ENCODE measurements at places on chromosomes 1 and 21.

- no peak for DNase-seq
Observed at GRCh38 chr1:24575905-24576587, 20.2 kb downstream of the NCMAP start.

DNA sequence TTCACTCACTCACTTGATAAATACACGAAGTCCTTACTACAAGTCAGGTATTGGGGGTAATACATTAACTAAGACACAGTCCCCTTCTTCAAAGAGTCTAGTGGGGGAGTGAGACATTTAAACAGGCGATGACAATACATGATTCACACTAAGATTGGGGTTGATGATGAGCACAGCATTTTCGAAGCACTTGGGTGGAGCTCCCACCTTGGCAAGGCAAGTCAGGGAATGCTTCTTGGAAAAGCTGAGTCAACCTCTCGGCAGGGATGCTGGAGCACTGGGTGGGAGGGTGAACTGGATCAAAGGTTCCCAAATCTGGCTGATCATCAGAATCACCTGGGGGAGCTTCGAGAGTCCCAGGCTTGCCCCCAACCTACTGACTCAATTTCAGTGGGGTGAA is 57.9 kb upstream of the ENAH start:
- DNase-seq = no peak

DNA sequence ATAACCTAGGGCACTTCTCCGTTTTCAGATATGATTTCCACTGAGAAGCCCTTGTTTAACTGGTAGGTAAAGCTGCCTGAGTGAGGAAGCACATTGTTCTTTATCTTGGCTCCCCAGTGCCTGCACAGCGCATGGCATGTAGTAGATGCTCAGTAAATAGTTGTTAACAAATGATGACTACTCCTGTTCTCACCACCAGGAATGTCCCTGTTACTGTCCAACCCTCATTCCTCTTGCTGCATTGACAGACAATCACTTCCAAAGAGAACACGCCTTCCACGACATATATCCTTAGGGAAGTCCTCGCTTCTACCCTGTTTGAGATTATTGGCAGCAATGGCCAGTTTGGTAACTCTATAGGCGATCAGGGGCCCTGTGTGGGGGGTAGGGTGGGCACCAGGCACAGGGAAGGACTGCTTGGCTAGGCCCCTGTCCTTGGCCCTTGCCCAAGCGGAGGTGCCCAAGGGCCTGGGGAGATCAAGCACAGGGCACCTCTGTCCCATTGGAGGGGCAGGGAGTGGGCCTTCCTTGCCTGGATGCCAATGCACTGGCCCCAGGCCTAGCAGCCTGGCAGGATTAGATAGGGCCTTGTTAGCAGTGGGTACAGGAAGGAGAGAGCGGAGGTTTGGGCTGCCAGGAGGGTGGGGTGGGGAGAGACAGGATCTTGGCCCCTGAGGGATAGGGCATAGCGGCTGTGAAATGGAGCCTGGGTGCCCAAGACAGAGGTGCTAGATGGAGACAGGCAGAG is 10.2 kb downstream of the NES start:
- no peak for DNase-seq

DNA sequence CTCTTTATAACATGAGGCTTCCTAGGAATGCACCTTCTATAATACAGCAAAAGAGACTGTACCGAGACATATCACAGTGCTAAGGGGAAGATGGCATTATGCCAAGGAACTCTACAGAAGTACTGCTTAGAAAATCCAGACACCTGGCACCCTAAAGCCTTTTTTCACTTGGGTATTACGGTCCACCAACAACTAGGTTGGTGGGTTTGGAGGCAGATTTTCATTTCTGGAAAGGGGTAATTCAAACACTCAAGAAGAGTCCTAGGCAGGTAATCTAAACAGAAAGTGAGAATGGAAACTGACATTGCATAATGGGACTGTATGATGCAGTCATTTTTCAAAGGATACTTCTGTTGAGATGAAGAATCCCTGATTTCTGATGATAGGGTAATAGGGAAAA is 19.6 kb downstream of the SCMH1 start:
- DNase-seq = peak; percentile 6

GRCh38 chr1:65112811-65113210 is 35.2 kb upstream of the AK4 start:
- DNase-seq = no peak

DNA sequence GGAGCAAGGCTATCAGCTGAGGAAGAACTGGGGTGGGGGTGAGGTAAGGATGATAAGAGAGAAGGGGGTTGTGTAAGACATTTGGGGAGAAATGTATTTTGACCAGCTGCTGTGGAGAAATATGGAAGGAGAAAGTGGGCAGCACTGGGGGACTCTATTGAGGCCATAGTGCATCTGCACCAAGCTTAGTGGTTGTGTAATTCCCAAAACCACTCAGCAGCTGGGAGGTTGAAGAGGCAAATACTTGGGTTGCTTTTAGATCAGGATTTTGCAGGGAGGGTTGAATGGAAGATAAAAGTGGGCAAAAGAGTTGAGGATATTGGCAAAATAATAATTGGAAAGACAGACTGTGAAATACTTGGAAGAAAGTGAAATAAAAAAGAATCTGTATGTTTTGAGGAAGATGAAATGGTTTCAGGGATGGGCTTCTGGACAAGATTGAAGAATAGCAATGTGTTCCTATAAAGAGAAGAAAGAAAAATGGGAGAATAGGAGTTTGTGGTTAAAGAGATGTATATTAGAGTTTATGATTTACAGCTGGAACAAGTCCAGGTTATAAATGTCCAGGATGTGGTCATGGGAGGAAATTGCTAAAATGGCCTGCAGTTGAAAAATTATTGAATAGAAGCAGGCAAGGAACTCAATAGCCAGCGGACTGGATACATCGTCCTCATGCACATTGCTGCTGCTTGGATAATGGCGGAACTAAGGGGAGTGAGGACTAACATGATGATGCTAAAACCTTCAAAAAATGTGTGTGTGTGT is 162.7 kb downstream of the DNM3 start:
- no peak for DNase-seq

- no peak for DNase-seq
Observed at GRCh38 chr1:66552829-66553228, 18.9 kb downstream of the SGIP1 start.

- DNase-seq = no peak
Observed at GRCh38 chr1:62384276-62385005, 52.4 kb upstream of the USP1 start.

GRCh38 chr1:234515821-234516241 is 36.9 kb upstream of the TARBP1 start:
- DNase-seq = peak; percentile 51

- DNase-seq = no peak
Observed at GRCh38 chr1:245108909-245109308, 45.9 kb upstream of the KIF26B start.

- no peak for DNase-seq
Observed at GRCh38 chr1:832136-832535, 91.6 kb upstream of the SAMD11 start.

DNA sequence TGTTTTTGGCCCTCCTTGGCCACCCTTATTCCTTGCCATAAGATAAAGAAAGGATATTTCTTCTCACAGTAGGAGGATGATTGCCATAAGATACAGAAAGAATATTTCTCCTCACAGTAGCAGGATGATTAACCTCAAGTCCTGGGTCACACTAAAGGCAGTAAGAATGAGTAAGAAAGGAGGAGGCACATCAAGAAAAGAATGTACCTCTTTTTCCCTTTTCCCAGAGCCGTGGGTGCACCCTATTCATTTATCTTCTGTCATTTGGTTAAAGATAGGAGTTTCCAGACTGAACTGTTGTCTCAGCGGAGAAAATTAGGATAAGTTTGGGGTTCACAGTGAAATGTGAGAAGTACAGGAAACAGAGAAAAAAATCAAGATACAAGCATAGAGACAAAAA is 52.5 kb downstream of the LRRC8C start:
- no peak for DNase-seq

DNA sequence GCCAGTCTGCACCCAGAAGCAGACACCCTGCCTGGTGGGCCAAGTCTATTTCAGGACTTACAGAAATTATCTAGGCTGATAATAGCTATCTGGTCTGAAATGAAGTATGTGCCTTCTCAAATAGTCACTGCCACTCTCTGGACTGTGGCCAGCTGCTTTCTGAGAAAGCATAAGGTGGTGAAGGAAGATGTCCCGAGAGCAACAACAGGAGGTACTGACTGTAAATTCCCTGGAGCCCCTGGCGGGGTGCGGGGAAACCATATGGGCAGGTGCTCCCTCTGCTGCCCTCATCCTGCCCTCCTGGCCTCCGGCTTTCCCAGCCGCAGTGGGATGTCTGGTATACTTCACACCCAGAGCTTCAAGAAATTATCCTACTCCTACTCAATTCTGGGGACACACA is 86.8 kb downstream of the TGFBR3 start:
- DNase-seq = no peak

DNA sequence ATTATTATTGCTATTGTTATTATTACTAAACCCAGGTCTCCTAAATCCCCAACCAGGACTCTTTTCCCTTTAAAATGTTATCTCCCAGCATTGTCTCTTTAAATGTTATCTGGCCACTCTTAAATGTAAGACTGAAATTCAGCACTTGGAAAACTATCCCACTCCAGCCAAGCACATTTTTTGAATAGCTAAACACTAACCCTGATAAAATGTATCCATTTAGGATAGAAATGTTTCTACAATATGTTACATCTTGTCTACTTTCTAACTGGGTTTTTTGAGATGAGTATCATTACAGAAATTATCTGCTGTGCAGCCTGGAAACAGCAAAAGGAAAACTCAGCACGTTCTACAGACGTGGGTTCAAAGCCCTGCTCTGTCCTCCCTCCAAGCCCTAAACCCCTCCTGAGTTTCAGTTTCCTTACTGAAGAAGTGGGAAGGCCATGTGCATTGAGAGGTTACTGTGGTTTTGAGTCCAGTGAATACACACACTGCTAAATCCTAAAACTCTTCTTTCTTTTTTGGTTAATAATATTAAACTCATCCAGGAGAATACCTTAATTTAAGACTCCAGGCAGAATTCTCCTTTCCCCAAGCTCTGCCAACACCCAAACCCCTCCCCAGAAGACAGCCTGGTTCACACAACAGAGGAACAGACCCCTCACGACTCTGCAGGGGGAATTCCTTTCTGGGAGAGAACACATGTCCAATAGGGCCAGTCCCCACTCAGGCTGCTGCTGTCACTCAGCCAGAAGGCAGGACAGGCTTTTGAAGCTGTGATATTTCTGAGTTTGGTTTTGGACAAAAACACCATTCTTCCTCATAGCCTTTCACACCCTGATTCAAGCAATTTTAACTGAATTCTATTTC is 41.9 kb downstream of the HIVEP3 start:
- peak; percentile 48 for DNase-seq

- no peak for DNase-seq
Observed at GRCh38 chr1:112633628-112634027, 14.0 kb downstream of the CAPZA1 start.

GRCh38 chr1:214492401-214493075 is 58.9 kb downstream of the PTPN14 start:
- DNase-seq = no peak

GRCh38 chr21:44317871-44318270 is 18.0 kb downstream of the PFKL start:
- DNase-seq = no peak

DNA sequence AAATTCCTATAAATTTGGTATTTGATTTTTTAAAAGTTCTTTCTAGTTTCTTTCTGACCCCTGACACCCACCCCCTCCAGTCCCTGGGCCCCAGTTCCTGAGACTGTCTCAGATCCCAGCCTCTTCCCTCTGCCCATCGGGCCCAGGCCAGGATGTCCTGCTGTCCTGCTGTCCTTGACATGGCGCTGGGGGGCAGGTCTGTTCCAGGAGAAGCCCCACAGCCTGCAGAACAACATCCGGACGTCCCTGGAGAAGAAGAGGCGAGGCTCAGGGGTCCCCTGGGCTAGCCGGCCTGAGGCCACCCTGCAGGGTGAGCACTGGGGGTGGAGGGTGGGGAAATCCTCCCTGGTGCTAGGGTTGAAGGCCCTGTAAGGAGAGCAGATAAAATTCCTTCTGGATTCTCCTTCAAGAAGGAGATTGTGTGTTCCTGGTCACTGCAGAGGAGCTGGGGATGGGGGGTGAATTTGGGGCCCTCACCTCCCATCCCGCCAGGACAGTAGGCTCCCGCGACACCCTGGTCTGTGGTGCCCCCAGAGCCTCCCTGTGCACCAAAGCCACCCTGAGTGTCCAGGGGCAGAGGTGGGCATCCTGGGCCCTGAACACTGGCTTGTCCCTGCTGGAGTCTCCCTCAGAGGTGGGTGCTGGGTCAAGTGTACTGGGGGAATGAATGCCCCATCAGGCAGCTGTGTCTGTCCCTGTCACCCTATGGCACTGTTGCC is 45.0 kb downstream of the DISP3 start:
- DNase-seq = no peak

DNA sequence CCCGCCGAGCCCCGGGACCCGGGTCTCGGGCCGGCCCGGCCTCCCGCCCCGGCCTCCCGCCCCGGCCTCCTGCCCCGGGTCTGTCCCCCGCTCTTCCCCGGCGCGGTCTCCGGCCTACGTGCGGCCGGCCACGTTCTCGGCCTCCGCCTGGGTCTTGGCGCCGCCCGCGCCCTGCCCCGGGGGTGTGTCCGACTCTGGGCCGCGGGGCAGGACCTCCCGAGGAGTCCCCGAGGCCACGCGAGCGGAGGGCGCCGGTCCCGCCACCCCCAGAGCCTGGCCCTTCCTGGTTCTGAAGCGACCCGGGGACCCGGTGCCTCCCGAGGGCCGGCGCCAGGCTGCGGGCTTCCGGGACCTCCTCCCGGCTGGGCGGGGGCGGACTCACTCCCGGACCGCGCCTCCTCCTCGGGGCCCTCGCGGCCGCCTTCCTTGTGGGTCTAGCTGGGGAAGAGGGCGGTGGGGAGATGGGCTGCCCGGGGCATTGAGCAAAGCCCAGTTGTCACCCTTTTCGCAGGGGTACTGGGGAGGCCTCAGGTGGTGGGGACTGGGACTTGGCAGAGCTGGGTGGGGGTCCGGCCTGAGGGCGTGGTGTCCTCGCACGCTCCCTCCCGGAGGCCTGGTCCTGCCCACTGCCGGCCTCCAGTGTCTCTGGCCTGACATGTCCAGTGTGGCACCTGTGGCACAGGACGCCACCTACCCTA is 558 bp downstream of the PFKL start:
- peak; percentile 80 for DNase-seq

DNA sequence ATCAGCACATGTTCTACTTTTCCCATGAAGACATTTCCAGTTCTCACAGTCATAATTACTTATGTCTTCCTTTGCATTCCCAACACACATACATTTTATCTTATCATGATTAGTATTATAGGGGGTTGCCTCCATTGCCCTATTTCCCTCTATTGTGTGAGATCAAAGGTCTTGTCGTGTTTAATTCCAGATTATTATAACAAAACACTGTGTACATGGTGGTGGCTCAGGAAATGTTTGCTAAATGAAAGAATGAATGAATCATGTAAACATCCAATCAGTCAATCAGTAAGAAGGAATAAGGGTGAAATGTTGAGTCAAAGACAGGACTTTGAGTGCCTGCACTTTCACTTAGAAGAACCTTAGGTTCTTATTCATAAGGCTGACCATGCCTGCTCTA is 376.0 kb downstream of the SMYD3 start:
- no peak for DNase-seq

GRCh38 chr1:200338451-200338850 is 71.4 kb downstream of the ZNF281 start:
- no peak for DNase-seq

- DNase-seq = no peak
Observed at GRCh38 chr1:235152235-235152634, 8.8 kb downstream of the RBM34 start.

Data from suppressor macrophage treated with lipopolysaccharide for 4 hours (primary cell).